ENCODE measurements at places on chromosomes 13 and 19.

DNA sequence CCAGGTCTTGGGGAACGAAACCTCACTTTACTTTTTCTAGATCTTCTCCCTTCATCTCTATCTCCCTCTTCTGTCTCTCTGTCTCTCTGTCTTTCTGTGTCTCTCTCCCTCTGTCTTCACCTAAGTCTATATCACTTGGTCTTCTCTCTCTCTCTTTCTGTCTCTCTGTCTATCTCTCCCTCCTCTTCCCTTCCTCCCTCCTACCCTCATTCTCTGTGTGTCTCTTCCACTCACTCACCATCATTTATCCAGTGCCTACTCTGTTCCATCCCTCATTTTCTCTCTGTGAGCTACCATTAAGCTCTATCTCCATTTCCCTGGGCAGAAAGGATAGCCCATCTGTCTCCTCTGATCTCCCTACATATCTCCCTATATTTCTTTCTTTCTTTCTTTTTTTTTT is 32.2 kb upstream of the FBL start:
- no peak for DNase-seq

DNA sequence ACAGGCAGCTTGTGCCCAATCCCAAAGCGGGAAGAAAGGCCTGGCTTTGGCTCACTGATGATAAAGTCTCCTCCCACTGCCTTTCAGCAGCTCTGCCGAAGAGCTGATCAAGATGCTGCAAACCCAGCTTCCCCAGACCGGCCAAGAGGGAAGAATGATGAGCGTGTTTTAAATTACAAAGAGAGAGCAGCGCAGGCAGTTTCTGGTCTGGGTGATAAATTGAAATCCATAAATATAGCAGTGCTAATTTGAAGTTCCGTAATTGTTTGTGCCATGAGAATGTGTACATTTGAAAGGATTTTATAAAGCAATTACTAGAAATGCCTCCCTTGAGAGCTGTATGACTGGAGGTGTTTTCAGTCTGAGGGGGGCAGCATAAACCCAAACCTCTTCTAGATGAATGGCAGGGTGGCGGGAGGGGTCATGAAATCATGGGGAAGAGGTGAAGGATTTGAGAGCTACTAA is 171.8 kb downstream of the STK24 start:
- DNase-seq = no peak

- no peak for DNase-seq
Observed at GRCh38 chr13:111625526-111626315, 305.3 kb downstream of the TEX29 start.

GRCh38 chr19:6017576-6017975 is 39.6 kb upstream of the RANBP3 start:
- no peak for DNase-seq

DNA sequence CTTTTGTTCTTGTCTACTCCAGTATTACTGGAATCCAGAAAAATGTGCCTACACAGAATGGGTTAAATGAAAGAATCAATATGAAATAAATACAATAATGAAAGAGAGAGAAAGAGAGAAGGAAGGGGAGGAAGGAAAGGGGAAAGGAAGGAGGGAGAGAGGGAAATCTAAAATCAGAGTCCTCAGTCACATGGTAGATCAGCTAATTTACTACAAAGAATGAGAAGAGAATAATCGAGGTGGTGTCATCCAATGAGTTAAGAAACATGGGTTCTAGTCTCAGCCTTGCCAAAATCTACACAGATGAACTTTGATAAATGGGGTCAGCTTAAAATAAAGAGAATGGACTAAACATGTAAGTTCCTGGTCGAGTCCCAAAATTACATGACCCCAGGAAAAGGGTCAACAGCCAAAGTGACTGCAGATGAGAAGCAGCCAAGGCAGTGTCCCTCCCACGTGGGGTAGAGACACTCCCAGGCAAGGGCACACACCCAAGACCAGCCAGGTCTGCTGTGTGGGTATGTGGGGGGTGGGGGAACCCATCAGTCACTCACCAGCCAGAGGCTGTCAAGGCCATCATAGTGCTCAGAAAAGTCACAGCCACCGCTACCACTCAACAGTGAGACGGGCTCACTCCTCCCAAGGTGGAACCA is 103.6 kb downstream of the STK24 start:
- DNase-seq = no peak
